Stimulated activated CD4-positive, alpha-beta T cell treated with anti-CD3 and anti-CD28 coated beads, Interleukin-1b, Interleukin-23, amount 100 ng/mL, for 24 hours (primary cell): ENCODE measurements at places on chromosomes 2 and 18.

- DNase-seq, result no peak
Observed at GRCh38 chr2:237996021-237996593, 29.3 kb downstream of the UBE2F start.

- DNase-seq, result no peak
Observed at GRCh38 chr2:141186413-141187074, 944.3 kb downstream of the LRP1B start.

DNA sequence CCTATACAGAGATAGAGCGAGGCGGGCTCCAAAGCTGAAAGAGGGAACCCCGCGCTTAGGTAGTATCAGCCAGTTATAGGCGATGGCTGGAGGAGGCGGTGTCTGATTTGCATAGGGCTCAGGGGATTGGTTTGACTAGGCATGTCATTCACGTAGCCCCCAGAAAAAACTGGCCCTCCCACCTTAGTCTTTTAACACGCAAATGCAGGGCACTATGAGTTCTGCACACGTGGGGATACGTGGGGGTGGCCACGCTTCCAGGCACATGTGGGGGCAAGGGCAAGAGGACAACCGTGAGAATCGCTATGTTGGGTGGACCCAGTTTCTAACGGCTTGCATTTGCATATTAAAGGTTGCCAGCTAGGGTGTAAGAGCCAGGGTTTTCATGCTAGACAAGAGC lies 56.7 kb upstream of the MSTN start:
- DNase-seq, result no peak

- no peak for DNase-seq
Observed at GRCh38 chr2:41966431-41966893, 81.4 kb upstream of the PKDCC start.

GRCh38 chr18:45213040-45213333 lies 402.3 kb upstream of the SLC14A2 start:
- DNase-seq, result no peak

DNA sequence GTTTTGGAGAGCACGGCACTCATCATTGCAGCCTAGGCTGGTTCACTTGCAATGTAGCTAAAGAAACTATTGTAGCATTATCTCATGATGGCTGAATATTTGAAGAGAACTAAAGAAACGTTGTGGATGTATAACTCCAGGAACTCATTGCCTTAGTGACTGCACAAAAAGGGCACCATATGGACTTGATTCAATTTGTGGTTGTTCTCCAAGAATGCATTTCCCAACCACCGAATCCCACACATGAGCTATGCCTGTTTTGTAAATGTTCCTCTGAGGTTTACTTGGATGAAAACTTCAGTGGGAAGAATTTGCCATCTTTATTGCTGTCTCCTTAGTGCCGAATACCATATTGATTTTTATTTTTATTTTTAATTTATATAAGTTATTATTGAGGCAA lies 43.5 kb downstream of the DOK6 start:
- no peak for DNase-seq

GRCh38 chr2:180322781-180323180 lies 315.7 kb upstream of the CWC22 start:
- DNase-seq, result no peak

DNA sequence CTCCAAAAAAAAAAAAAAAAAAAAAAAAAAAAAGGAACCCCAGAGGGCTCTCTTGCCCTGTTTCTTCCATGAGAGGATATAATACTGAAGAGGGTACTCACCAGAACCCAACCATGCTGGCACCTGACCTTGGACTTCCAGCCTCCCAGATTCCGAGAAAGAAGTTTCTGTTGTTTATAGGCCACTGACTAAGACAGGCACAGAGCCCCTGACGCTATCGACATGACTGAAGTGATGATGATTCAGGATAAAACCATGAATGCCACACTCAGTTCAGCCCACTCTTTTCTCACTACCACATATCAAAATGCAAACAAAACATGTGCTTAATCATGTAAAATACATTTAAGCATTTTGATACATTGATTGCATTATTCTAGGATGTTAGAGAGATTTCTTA lies 66.1 kb upstream of the CDCA7 start:
- DNase-seq, result no peak

DNA sequence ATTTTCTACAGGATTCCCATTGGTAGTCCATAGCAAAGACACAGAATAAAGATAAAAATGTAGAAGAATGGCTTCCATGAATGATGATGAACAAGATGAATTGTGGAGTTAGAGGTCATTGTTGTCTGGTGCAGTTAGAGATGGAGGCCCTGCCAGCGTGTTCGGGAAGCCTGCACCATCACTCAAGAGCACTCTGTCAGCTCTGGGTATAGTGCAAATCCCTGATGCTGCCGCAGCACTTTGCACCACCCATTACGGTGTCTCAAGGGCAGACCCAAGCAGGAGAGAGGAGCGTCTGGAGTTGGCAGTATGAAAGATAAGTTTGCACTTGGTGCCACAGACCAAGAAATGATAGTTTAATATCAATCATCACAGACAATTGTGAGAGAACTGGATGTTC lies 181.6 kb upstream of the CHST9 start:
- DNase-seq, result no peak

- no peak for DNase-seq
Observed at GRCh38 chr2:230991598-230991997, 4.3 kb upstream of the SPATA3 start.

DNA sequence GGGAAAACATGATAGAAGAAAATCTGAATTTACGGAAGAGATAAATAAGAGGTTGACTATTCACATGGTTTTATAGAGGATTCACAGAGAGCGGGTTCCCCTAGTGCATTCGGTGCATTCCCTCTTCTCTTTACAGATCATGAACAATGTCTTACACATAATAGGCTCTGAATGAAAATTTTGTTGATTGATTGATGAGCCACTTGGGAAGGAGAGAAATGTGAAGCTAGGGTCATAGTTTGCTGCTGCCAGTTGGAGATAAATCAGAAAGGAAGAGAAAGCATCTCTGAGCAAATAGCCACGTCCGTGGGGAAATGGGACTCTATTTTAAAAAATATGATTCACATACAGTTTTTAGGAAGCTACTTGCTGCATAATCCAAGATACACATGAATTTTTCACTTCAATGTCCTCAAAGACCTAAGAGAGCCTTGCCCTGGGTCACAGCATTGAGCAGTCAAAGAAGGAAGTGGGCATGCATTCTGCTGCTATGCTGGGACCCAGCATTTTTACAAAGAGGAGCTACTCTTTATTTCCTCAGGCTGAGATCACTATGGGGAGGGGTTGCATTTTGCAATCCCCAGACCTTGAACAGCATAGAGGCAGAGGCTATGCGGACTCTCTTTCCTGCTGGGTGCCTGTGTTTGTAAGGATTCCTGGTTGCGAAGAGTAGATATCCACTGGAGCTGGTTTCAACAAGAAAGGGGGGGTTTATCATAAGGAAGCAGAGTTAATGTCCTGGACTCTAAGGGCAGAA lies 395.3 kb downstream of the TSN start:
- DNase-seq, result no peak

GRCh38 chr2:103823847-103824246 lies 1030.1 kb upstream of the POU3F3 start:
- no peak for DNase-seq

DNA sequence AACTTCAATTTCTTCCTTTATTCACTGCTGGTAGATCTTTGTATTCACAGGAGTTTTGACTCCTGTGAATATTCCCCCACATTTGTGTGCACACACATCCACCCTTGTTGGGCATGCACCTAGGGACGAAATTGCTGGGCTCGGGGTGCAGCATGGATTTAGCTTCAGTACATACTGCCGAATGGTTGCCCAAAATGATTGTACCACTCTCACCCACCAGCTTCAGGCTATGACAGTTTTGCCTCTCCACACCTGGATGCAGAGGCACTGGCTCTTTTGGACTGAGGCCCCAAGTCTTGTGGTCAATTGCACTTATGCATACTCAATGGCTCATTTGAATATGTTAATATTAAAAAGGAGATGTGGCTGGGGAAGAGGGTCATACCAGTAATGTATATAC lies 65.1 kb upstream of the ODC1 start:
- DNase-seq, result no peak

DNA sequence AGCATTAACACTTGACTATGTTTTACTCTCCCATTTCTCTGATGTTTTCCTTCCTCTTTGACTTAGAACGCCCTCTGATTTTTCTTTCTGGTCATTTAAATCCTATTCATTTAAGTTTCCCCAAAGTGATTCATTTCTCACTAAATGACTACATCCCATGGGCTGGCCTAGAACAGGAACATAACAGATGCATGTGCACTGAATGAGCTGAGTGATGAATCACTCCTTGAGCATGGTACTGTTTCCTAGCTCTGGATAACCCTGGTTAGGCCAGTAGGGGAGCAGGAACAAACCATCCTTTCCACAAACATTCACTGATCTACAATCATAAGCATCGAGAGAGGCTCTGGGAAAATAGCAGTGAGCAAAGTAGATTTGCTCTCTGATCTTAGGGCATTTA lies 221.9 kb upstream of the SETBP1 start:
- DNase-seq, result no peak

DNA sequence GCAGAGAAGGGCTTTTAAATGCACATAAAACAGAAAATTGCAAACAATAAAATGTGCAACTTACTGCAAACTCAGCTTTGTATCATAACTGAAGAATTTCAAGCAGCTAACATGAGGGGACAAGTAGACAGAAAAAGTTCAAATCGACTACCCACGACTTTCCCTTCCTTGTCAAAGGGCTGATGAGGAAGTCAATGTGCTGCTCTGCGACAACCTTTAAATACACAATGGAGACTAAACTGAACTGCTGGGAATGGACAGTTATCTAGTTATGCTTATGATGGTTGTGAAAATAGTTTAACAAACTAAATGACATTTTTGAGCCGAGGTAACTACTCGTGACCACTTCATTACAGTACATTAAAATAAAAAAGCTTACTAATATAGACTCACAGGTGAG lies 84.1 kb downstream of the INO80D start:
- no peak for DNase-seq

- no peak for DNase-seq
Observed at GRCh38 chr18:53944721-53945120, 279.7 kb downstream of the MBD2 start.

DNA sequence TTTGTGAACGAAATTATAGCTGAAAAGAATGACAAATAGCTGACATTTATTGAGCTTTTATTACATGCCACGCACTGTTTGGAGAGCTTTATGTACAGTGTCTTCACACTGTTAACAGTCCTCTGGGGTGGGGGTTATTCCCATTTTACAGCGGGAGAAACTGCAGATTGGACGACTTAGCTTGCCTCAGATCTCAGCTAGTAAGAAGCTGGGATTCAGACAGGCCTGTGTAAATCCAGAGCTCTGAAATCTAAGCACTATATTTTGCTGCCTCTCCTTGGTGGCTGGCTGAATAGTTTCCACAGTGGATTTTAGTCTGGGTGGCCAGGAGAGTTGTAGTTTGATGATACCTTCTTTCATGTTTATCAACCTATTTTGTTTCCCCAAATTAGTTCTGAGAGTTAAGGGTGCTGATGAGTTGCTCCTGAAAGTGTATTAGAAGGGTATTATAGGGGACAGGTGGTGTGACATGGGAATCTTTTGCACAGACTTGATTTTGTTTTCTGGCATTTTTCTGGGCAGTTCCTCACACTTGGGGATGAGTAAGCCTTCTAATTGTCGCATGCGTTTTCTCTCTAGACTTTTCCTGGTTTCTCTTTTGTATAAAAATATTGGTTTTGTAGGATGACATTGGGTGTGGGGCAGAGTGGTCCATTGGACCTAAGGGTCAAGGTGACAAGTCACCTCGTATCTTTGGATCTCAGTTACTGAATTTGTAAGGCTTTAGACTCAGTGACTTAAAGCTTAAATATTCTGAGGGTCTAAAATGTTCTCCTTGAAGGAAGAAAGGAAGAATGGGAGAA lies 1.5 kb downstream of the ACSL3 start:
- DNase-seq, result no peak

DNA sequence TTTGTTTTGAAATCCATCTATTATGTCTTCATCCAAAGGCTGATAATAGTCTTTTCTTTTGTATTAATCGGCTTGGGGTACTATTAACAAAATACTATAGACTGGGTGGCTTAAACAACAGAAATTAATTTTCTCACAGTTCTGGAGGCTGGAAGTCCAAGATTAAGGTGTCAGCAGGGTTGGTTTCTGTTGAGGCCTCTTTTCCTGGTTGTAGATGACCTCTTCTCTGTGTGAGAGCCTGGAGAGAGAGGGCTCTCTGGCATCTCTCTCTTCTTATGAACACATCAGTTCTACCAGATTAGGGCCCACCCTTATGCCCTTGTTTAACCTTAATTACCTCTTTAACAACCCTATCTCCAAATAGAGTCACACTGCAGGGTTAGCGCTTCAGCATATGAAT lies 14.2 kb upstream of the KCTD1 start:
- DNase-seq, result no peak

DNA sequence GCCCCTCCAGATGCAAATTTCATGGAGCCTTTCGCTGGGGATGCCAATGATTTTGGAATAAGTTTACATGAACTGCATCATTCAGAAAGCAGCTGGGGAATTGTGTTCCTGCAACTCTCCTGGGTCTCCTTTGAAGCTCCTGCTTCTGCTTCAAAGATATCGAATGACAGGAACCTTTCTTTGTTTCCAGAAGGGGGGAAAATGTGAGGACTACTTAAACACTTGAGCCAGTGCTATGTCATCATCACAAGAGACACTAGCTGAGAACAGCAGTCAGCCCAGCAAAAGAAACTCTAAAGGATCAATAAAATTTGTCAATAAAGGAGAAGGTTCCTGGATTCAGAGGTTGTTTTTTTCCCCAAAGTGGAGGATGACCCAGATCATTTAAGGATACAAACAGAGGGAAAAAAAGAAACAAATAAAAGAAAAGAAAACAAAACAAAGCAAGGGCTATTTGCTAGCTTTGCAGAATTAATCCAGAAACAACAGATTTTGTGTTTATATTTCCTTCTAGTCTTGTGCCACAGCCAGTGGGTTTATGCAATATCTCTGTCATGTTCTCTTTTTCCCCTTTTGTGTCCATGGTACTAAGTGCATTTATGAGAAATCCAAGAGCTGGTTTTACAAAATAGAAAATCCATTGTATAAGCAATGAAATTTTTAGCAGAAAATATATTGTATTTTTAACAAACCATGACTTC lies 463.7 kb downstream of the CDH2 start:
- no peak for DNase-seq

- no peak for DNase-seq
Observed at GRCh38 chr2:236499691-236500578, 69.7 kb upstream of the ACKR3 start.

GRCh38 chr2:192593561-192593960 lies 398.8 kb upstream of the TMEFF2 start:
- DNase-seq, result no peak

DNA sequence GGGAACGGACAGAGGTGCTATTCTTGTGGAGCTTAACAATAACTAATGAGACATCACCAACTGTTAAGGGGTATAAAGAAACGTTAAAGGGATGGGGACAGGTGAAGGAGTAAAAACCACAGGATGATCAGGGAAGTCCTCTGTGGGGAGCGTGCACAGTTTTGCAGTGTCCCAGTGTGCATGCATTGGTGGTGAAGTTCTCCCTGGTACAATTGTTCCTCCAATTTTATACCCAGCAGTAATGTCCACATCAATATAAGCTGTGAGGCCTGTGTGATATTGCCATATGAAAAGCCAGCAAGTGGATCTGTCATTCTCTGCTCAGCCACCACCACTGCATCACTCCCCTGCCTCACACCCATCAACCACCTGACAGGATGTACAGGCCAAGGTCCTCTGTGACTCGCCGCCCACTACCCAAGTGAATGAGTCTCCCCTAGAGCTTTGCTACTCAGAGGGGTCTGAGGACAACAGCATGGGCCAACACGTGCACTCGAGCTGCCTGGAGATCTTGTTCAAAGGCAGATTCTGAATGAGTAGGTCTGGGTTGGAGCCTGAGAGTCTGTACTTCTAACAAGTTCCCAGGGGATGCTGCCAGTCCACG lies 4.6 kb downstream of the MLPH start:
- no peak for DNase-seq

- no peak for DNase-seq
Observed at GRCh38 chr18:49230326-49230725, 230.1 kb downstream of the DYM start.
